NCI-H460 (cell line): ENCODE measurements at places on chromosomes 2 and 18.

DNA sequence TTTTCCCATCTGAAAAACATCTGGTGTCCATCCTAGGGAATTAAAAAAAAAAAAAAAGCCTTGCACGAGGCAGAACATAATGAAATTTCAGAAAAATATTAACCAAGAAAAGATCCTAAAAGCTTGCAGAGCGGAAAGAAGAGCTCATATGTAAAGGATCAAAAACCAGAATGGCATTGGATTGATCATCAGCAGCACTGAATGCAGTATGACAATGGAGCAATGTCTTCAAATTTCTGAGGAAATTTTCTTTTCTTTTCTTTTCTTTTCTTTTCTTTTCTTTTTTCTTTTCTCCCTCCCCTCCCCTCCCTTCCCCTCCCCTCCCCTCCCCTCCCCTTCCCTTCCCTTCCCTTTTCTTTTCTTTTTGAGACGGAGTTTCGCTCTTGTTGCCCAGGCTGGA is 21.3 kb upstream of the FAM117B start:
- no peak for DNase-seq

DNA sequence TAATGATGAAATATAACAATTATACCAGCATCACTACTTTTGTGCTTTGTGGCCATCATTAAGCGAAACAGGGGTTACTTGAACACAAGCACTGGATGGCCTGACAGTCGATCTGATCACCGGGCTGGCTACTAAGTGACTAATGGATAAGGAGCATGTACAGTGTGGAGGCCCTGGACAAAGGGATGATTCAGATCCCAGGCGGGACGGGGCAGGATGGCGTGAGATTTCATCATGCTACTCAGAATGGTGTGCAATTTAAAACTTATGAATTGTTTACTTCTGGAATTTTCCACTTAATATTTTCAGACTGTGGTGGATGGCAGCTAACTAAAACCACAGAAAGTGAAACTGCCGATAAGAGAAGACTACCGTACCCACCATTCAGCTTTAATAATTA is 7.0 kb upstream of the CLIP4 start:
- peak; percentile 94 for DNase-seq

GRCh38 chr2:32902986-32903385 is 43.8 kb upstream of the LTBP1 start:
- no peak for DNase-seq

GRCh38 chr2:12856934-12857601 is 140.3 kb downstream of the TRIB2 start:
- no peak for DNase-seq

DNA sequence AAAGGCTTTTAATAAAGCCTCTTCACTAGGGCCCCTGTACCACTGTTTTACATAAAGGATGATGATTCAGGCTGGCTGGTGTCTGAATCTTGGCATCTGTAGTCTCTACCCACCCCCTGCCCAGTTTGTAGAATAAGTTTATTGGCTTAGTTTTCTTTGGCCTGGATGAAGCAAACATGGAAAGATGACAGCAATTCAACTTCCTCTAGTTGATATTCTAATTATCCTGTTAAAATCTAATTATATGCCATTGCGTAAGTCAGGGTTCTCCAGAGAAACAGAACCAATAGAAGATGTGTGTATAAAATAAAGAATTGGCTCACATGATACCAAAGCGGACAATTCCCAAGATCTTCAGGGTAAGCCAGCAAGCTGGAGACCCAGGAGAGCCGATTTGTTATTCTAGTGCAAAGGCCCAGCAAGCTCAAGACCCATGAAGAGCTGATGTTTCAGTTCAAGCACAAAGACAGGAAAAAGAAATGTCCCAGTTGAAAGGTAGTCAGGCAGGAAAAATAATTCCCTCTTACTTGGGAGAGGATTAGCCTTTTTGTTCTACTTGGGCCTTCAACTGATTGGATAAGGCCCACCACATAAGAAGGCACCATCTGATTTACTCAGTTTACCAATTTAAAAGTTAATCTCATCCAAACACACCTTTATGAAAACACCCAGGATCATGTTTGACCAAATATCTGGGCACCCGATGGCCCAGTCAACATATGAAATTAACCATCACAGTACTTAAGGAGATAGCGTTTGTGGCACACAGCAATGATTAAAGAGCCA is 82.6 kb upstream of the LYPD1 start:
- no peak for DNase-seq

DNA sequence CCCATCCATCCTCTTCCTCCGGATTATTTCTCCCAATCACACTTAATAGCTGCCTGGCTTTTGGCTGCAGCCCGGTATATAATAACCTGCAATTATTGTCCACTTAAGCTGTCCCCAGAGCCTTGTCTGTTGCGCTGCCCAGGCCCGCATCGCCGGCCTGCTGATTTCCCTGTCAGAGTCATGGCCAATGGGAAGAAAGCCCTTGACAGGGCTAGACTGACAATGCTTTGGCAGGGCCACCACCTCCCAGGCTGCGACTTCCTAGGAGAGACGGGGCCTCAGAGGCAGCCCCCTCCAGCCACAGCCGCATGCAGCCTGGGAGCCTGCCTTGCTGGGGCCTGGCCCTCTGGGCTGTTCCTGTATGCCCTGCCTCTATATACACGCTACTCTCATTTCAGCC is 10.0 kb upstream of the CELF4 start:
- DNase-seq: no peak
